ENCODE measurements at places on chromosomes 6 and 20.

DNA sequence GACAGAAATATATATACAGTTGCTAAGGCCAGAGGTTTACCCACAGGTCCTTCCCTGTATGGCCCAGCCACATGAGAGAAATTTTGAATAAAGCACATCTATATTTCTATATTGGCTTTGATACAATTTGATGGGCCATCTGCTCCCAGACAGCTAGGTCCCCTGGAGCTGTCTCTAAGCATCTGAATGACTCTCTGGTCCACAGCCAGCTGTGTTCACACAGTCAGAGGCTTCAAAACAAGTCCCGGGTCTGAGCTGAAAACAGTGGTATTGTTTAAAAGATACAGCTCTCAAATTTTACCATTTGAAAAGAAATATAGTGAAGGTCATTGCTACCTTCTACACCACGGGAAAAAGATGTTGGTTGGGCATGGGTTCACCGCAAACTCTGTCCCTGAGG, 161.1 kb downstream of the SLC35B3 start:
- DNase-seq: no peak

- DNase-seq: no peak
Observed at GRCh38 chr20:47710665-47711045, 74.6 kb downstream of the SULF2 start.

GRCh38 chr6:115617031-115617430, 443.7 kb downstream of the FRK start:
- no peak for DNase-seq

DNA sequence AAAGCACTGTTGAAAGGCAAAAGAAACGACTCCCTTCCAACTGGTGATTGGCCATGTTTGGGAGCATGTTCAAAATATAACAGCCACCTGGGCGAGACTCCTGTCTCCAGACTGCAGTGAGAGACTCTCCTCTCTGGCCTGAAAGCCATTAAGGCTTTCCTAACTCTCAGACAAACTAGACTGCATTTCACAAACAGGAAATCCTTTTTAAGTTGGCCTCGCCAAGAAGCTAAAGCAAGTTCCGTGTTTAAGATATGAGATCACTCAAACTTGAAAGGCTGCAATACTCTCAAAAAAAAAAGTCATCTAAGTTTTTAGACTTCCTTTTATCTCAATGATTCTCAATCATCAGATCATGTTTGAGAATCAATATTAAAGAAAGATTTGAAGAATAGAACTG, 117.0 kb downstream of the TFAP2A start:
- no peak for DNase-seq

- DNase-seq: no peak
Observed at GRCh38 chr6:157073596-157073995, 249.7 kb downstream of the TMEM242 start.

GRCh38 chr6:129996387-129996786, 22.0 kb upstream of the L3MBTL3 start:
- DNase-seq: no peak

DNA sequence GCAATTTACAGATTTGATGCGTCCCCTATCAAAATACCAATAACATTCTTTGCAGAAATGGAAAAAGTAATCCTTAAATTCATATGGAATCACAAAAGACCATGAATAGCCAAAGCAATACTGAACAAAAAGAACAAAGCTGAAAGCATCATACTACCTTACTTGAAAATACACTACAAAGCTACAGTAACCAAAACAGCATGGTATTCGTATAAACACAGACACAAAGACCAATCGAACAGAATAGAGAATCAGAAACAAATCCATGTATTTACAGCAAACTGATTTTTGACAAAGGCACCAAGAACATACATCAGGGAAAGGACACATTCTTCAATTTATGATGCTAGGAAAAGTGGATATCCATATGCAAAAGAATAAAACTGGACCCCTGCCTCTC, 206.5 kb upstream of the PDE10A start:
- DNase-seq: no peak

DNA sequence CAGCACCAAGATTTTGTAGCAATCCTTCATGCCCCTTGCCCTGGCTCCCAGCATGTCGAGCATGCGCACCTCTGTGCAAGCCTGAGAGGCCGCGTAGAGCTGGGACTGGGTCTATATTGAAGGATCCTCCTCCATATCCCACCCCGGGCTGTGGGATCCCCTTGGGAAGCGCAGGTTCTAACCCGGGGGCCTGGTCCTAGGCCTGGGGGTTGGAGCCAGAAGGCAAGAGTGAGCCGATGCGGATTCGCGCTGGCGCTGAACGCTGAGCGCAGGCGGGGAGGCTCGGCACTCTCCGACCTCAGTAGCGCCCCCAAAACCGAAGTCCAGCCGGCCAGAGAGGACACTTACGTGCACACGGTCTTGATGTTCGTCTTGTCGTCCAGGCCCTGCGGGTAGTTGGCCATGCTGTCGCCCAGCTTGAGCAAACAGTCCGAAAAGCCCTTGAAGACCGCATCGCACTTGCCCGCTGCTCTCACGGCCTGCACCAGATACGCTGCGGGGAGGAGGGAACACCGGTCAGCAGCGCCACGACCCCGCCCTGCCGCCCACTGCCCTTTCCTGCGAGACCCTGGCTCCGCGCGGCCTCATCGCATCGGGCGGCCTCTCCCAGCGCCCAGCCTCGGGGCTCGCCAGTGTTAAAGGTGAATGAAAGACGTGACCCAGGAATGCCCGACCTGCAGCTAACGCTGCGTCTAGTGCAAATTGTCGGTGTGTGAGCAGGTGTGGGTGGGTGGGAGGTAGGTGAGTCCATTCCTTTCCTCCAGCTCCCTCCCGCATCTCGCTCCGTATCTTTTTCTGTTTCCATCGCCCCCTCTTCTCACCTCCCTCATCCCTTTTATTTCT, 4.5 kb downstream of the NRN1 start:
- no peak for DNase-seq

DNA sequence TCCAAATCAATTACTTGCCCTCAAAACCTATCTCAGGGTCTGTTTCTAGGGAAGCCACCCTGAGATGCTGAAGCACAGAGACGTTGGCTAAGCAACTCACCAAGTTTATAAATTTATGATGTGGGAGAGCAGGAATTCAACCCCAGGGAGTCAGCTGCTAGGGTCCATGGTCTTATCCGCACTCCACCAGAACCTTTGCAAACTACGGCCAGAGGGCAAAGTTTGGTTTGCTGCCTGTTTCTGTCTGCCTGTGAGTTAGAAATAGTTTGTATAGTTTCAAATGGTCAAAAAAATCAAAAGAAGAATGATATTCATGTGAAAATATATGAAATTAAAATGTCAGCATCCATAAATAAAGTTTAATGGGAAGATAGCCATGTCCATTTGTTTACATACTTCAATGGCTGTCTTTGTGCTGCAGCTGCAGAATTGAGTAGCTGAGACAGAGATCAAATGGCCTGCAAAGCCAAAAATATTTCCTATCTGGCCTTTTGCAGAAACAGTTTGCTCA, 83.7 kb upstream of the ZFP64 start:
- no peak for DNase-seq

DNA sequence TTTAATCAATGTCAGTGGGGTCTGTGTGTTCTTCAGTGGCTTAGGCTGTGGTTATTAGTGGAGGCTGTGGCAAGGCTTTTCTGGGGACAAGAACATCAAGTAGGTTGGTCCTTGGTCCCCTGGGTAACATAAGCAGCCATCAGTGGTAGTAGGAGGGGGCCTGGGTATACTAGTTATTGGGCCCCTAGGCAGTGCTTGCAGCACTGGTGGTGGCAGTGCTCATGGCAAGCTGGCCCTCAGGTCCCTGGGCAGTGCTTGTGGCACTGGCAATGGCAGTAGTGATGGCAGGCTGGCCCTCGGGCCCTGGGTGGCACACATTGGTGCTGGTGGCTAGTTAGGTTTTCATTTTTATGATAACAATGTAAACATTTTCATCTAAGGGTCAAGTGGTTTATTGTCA, 32.5 kb upstream of the MAS1 start:
- DNase-seq: no peak

GRCh38 chr20:13212750-13213149, 8.3 kb upstream of the ISM1 start:
- no peak for DNase-seq

- DNase-seq: no peak
Observed at GRCh38 chr20:23541776-23542175, 26.5 kb downstream of the CST9L start.

GRCh38 chr20:63156221-63156671, 59.7 kb downstream of the YTHDF1 start:
- DNase-seq: no peak

DNA sequence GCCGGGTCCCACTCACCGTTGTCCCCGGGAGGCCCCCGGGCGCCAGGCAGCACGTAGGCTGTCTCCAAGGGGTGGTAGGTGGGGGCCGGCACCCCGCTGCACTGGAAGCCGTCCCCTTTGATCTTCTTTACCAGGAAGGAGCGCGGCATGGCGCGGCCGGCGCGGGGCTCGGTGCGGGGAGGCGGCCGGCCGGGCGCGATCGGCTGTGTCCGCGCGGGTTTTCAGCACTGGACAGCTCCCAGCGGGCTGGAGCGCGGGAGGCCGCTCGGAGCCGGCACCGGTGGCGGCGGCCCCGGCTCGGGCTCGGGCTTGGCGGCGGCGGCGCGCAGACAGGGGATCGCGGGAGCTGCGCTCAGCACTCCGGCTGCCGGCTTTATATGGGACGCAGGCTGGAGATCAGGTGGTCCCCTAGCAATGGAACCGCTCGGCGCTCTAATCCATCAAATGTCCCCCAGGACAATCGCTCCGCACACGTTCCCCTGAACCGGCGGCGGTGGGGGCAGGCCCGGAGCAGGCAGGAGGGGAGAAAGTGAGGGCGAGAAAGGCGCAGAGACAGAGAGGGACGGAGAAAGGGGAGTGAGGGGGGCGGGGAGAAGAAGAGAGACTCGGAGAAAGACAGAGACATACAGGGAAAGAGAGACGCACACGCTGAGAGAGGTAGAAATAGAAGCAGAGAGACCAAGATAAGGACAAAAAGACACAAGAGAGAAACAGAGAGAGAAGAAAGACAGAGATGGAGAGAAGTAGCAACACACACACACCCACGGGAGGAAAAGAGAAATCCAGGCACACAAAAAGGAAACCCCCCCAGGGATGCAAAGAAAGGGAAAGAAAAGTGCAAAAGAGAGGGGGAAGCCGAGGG, at the start of gene SCRT2:
Gene SCRT2, minus strand, starts transcription at position 350 of the 862 bp plus-strand sequence. Its CDS starts 201 bp downstream, at position 149.
- DNase-seq: no peak

- no peak for DNase-seq
Observed at GRCh38 chr6:122628714-122629113, 18.5 kb downstream of the PKIB start.

DNA sequence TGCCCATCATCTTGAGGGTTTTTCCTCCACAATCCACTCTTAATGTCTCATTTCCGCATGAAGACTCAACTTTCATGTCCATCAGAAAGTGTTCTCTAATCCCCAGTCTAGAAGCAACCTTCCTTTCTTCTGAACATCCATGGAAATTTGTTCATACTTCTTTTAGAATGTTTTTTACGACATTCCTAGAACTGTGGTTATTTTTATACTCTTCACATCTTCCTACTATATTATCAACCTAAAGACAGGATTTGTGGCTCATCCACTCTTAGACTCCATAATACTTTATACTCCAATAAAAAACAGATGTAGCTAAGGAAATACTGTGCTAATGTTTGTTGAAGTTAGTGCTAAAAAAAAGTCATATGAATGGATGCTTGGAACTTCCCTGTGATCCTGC, 1.4 kb upstream of the CAP2 start:
- DNase-seq: no peak

GRCh38 chr6:142844065-142844755, 100.8 kb downstream of the HIVEP2 start:
- no peak for DNase-seq

DNA sequence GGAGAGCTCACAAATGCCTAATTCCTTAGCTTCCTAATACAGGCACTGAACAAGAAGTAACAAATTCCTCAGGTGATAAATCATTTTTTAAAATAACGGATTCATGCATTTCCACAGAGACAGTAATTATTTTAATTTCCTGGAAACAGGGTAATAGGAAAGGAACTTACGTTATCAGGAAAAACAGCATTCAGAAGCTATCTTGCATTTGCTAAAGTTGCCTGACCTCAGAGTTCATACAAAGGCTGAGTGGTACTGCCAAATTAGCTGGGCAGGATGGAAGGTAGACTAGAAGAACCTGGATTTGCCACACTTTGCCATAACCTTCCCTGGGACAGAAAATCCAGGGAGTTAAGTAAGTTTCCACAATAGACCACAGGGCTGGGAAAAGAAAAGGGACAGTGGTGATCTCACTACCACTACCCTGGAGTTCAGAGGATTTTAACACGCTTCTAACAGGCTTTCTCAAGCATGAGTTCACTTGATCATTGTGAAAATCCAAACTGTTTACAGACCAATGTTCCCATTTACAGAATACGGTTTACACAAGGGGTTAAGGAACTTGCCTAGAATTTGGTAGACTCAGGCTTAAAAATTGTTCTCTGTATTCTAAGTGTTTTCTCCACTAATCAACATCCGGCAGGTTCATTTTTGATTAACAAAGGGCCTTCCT, 57.0 kb downstream of the KIF13A start:
- DNase-seq: no peak

- peak; percentile 48 for DNase-seq
Observed at GRCh38 chr6:89145956-89146717, at the start of gene PM20D2. TSS of gene PM20D2 (plus strand) at chr6:89146055. CDS start at chr6:89146145, 90 bp downstream.
